Left colon (tissue), 2 donors: ENCODE measurements at places on chromosomes 2 and 18.
A peak's percentile ranks its signal among the peaks of the same experiment; 100 is the strongest.

DNA sequence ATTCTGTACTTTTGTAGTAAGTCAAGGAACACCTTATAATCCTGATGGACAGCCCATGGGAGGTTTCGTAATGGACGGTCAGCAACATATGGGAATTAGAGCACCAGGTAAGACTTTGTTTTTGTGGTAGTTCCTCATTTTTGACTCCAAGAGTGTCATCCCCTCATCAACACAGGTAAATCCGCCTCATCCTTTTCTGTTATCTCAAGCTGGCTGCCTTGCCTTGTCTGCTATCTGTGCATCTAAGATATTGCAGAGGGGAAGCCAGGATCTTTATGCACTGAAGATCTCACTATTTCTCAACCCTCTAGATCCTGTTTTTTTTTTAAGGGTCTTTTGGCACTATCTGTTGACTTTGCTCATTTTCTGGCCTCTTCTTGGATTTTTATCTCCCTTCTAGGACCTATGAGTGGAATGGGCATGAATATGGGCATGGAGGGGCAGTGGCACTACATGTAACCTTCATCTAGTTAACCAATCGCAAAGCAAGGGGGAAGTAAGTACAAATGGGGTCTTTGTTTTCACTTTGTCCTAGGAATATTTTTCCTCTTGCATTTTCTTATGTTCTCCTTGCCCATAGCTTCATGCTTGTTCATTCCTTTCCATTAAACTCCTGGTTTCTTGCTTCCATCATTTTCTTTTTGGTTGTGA, 133.8 kb downstream of the MEIS1 start:
- no peak for DNase-seq

GRCh38 chr2:111617299-111618225, 266.4 kb downstream of the ANAPC1 start:
- DNase-seq, result no peak

GRCh38 chr18:62637807-62638687, 77.3 kb upstream of the PHLPP1 start:
- DNase-seq, result peak; percentile 60

DNA sequence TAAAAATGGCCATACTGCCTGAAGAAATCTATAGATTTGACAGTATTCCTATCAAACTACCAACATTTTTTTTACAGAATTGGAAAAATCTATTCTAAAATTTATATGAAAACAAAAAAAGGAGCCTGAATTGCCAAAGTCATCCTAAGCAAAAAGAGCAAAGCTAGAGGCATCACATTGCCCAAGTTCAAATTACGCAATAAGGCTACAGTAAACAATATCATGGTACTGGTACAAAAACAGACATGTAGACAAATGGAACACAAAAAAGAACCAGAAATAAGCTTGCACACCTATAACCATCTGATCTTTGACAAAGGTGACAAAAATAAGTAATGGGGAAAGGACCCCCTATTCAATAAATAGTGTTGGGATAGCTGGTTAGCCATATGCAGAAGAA, 50.2 kb upstream of the THSD7B start:
- DNase-seq, result no peak

- no peak for DNase-seq
Measured at GRCh38 chr18:9433671-9434121, 41.6 kb upstream of the RALBP1 start.

- no peak for DNase-seq
Measured at GRCh38 chr2:143558665-143559064, 429.4 kb downstream of the ARHGAP15 start.

DNA sequence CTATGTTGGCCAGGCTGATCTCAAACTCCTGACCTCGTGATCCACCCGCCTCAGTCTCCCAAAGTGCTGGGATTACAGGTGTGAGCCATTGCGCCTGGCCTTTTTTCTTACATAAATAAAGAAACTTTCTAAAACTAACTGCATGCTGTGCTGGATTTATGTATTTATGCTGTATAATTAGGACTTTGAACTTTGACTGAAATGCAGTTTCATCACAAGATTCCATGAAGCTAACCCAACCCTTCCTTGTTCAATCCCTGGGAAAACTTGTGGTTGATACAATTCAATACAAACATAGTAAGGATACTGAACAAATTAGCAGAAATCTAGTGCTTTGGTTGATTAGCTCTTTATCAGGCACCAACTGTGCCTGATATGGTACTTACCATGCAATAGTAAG, 20.9 kb upstream of the SLC35F5 start:
- no peak for DNase-seq

DNA sequence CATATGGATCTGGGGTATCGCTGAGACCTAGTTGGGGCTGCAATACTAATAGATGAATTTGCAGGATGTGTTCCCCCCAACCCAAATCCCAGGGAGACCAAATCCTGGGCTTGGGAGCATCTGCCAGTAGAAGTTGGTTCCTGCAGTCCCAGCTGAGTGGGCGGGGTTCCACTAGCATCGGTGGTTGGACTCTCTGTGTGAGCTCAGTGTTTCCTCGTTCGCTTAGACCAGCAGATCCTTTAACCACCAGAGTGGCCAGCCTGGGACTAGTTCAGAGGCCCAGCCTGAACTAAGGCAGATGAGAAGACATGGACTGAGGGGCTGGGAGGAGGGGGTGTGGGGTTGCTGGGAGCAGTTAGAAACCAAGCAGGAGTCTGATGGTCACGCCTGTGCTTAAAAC, 40.7 kb downstream of the PCARE start:
- no peak for DNase-seq

DNA sequence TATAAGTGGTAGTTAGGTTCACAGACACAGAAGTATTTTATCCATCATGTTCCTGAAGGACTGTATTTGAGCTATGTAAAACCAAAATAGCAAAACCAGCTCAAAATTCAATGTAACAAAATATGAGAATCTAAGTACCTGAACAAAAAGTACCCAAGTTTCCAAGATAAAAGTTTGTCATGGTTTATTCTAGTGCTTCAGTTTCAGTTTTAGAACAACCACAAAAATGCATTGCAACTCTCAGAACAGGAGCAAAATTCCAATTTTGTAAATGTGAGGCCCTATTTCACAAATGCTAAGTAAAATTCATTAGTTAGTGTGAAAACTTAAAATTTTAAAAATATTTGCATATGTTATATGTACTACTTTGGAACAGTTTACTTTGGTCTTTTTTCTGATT, 5.0 kb upstream of the ALPK2 start:
- DNase-seq, result no peak

DNA sequence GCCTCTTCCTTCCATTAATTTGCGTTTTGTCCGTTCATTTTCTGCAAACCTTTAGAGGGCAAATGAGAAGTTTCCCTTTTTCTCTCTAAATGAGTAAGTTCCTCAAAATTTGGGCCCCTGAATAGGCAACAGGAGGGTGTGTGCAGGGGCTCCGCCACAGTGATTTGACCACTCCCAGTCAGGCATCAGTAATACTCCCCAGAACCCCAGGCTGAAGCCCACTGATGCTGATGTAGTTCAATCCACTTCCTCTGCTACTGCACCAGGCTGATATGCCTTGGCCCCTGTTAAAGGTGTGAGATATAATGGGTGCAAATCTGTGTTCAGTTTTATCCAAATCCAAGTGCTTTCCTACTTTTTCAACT, 1150.0 kb downstream of the RPIA start:
- no peak for DNase-seq

GRCh38 chr18:74654638-74655037, 57.0 kb downstream of the ZNF407 start:
- no peak for DNase-seq

- DNase-seq, result no peak
Measured at GRCh38 chr2:106339132-106339531, 129.1 kb downstream of the RGPD3 start.

- DNase-seq, result no peak
Measured at GRCh38 chr2:109168086-109168485, 39.1 kb downstream of the SH3RF3 start.

- peak; percentile 31 for DNase-seq
Measured at GRCh38 chr2:121699421-121700333, 37.0 kb downstream of the NIFK start.

DNA sequence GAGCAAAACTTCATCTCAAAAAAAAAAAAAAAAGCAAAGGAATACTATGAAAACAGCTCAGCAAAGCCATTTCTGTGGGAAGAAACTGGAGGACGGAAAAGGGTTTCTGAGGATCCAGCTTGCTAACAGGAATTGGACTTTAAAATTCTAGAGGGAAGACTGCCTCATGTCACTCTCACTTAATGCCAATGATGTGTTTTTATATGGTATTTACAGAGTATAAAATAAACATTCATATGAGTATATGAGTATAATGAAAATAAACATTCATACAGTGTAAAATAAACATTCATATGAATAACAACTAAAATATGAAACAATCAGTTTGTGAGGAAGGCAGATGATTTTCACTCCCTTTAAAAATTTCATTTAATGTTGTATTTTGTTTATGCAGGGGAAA, 43.9 kb downstream of the CHMP3 start:
- DNase-seq, result no peak

GRCh38 chr2:23301136-23301535, 83.8 kb upstream of the KLHL29 start:
- DNase-seq, result no peak

- no peak for DNase-seq
Measured at GRCh38 chr2:149375801-149376361, 45.5 kb downstream of the LYPD6 start.

GRCh38 chr2:98039085-98039756, 43.5 kb upstream of the TMEM131 start:
- peak; percentile 80 for DNase-seq

DNA sequence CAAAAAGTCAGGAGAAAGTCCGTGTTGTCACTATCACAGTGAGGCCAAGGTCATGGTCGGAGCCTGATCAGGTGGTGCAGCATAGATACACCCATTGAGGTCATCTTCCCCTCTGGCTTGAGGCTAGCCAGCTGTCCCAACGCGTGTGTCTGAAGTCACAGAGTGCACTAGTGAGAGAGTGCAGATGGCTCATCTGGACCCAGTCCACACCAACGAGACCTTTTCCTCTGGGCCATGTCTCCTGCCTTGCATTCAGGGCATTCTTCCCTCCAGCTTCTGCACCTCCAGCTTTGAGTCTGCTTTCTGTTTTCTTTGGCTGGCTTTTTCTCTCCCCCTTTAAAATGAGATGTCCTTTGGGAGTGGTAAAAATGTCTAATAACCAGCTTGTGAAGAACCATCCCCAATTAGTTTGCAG, 146.9 kb downstream of the TDRD15 start:
- peak; percentile 28 for DNase-seq

DNA sequence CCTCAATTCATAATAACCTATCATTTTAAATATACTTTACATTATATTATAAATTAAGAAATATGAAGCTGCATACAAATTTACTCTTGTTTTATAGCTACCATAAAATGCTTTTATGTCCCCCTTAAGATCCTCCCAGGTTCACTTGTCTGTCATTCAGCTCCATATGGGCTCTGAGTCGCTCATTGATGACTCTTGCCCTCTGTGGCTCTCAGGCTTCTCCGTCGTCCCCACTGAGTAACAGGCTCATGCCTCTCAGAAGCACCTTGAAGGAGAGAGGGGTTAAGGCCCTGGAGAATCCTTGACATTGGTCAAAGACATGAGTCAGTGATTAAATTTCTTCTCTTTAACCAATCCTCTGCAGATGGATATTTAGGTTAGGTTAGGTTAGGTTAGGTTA, 6.2 kb upstream of the MCM6 start:
- DNase-seq, result no peak

- DNase-seq, result peak; percentile 46
Measured at GRCh38 chr18:59957957-59958356, 58.2 kb downstream of the PMAIP1 start.

DNA sequence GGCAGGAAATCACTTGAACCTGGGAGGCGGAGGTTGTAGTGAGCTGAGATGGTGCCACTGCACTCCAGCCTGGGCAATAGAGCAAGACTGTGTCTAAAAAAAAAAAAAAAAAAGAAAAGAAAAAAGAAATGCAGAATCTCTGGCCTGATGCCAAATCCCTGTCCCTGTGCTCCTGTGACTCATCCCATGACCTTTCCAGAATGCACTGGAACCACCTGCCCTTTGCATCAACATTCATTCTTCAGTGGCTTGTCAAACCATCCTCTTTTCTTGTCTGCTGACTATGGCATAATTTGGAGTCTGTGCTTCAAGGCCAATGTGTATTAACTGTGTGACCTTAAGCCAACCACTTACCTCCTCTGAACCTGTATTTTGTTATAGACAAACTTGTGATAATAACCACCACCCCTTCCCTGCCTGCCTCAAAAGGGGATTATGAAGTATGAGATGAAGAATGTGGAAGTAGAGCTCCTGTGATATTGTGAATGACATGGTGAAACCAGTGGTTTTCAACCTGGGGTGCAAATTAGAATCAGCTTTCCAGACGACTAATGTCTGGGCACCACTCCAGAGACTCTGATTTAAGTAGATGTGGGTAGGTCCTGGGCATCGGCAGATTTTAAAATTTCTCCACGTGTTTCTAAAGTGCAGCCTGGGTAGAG, 189.3 kb downstream of the CLIP4 start:
- DNase-seq, result no peak

DNA sequence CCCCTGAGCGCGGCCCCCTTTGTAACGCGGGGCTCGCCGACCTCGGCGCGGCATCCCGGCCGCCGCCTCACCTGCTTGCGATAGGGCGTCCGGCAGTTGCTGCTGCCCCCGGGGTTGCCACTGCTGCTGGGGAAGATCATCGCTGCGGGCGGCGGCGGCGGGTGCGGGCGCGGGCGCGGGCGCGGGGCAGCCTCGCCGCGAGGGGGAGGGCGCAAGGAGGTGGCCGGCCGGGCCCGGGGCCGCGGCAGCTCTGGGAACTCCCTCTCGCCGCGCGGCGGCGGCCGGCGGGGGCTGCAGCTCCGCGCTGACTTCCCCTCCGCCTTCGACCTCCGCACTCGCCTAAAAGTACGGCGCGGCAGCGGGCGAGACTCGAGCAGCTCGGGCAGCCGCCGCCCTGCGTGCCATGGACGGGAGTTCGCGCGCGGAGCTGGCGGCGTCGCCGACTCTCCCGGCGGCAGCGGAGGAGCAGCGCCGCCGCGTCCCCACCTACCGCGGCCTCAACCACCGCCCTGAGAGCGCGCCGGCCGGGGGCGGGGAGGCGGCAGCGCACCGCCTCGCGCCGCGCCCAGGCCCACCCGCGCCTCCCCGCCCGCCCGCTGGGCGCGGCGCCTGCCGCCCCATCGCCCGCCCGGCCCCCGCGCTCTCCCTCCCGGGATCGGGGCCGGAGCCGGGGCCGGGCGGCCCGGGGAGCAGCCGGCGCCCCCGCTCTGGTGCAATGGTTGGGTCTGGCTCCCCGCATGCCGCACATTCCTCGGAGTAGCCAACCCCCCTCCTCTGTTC, 86.0 kb downstream of the RBMS1 start:
- peak; percentile 28 for DNase-seq

DNA sequence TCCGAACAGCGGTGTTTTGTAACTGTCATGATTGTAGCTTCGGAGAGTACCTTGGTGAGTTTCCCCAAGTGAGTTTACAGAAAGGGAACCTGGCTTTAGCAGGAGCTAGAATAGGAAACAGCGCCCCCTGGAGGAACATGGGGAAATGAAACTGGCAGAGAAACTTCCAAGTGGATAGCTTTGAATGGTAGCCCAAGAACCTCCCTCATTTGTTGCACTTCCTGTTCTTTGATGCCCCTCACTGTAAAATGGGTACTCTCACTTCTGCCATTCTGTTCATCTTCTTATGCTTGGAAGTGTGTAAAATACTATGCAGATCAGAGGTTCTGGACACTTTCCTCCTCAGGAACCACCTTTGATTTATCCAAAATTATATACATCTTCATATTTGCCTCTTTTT, 36.2 kb downstream of the CHST10 start:
- peak; percentile 38 for DNase-seq
